ENCODE measurements at places on chromosomes 12 and 14.

- no peak for DNase-seq
These were observed 135.6 kb downstream of the BCL11B start for GRCh38 chr14:99136401-99136800.

GRCh38 chr14:55546212-55546874 lies 33.7 kb upstream of the KTN1 start:
- no peak for DNase-seq

DNA sequence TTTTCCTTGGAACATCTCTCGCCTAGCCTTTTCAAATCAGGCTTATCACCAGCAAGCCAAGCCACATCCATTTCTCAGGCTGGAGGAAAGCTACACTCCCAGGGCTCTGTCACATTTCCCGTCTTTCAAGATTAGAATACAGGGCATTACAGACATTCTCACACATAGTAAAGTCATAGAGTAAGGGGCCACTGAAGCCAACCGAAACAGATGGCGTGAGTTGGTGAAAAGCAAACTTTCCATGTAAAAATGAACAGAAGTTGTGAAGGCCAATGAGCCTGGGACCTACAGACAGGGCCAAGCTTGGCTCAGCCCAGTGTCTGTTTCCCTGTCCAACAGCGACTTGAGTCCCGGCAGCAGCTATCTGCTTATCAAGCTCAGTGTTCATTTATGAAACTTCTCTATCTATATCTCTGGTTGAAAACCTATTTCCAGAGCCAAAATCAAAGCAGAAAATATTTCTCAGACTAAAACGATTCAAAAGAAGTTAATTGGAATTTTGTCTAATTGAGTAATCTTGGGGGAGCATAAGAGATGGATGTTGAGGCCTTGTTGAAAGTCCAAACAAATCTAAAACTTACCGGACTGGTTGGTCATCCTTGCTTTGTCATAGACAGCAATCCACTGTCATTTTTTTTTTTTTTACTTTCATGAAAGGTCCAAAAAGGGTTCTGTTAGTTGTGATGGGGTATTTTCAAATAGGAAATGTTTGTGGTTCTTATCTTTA lies 105.6 kb downstream of the DAAM1 start:
- DNase-seq: no peak

DNA sequence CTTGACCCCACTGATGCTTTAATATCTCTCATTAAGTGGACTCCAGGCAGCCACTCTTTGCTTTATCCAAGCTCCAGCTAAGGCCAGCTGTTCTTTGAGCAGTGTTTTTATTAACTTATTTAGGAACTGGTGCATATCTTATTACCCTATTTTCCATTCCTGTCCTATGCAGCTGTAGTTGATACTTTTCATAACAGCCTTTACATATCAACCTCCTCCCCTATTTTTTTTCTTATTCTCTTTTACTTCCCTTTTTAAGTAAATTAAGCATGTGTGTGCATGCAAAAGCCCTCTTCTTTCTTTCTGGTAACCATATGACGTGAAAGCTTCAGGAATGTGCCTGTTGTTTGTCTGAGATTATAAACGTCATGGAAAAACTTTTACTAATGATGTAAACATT lies 121.2 kb downstream of the PTPRQ start:
- no peak for DNase-seq

DNA sequence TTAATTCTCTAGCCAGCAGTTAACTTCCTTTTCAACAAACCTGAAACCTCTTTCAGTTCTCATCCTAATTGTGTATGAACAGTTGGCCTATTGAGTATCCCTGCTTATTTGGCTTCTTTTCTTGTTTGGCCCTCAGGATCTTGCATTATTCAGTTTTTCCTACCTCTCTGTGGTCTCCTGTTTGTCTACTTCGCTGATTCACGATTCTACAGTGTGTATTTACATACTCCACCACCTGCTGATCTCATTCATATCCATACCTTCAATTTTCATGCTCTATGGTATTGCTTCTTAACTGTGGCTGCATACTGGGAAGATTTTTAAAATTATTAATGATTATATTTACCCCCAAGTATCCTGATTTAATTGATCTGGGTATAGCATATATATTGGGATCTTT lies 56.4 kb downstream of the RASSF9 start:
- peak; percentile 95 for DNase-seq

DNA sequence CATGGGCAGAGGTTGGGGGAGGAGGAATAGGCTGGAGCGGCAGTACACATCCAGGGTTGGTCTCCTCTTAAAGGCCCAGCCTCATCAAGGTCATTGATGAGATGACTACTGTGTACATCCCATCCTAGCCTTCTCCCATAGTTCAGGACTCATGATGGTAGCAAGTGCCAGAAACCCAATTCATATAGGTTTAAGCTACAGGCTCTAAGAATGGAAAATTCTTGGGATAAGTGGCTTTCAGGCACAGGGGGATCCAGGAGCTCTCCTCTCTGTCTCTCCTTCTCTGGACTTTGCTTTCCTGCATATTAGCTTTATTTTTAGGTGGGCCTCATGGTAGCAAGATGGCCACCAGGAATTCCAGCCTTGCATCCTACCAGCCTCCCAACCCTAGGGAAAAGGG lies 6.3 kb downstream of the SDSL start:
- no peak for DNase-seq

DNA sequence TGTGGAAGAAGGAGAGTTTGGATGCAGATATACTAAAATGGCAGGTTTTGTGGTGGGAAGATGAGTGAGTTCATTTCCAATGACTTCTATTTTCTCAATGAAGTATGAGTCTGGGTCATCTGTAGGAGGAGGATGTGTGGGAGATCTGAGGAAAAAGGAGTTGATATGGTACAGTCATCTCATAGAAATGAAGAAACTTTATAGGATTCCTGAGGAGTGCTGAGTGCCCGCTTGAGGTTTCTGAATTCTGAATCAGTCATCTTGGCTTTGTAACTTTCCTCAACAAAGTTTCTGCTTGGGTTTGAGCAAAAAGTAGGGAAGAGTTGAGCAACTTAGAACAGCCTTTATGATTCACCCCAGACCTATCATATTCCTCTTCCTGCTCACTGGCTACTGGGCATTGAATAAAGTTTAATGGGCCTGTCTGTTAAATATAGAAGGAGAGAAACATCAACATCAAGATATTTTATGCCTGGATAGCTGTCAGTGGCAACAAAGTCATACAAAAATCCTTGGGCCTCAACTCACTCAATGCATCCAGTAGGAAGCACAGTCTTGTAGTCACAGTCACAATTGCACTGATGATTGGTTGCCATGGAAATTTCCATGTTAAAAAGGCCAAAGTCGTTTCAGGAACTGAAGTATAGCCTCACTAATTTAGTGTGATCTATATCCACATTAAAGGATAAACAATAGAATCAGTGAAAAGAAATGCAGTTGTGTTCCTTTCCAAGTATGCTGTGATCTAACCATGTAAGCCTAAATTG lies 284.7 kb downstream of the DUSP6 start:
- DNase-seq: no peak

- DNase-seq: no peak
These were observed 1209.5 kb downstream of the SLC16A7 start for GRCh38 chr12:60805364-60805763.
